ENCODE measurements at places on chromosomes 12 and 14.

DNA sequence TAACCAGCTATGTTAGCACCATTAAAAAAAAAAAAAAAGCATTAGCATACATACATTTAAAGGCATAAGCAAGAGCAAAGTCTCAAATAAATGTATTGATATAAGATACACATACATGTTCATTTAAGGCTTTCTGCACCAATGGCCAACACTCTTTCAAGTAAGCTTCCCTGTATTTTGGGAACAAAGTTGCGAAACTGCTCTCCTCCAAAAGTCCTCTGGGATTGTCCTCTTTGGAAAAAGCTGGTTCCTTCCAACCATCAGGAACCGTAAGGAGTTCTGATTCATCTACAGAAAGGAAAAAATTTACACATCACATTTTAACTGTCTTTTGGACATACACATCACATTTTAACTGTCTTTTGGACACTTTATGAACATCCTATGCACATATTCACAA is 3.2 kb downstream of the KRR1 start:
- no peak for DNase-seq

- no peak for DNase-seq
Observed at GRCh38 chr14:50301914-50302313, 10.1 kb downstream of the L2HGDH start.

- DNase-seq, result no peak
Observed at GRCh38 chr12:39441963-39442830, 723 bp downstream of the KIF21A start.

DNA sequence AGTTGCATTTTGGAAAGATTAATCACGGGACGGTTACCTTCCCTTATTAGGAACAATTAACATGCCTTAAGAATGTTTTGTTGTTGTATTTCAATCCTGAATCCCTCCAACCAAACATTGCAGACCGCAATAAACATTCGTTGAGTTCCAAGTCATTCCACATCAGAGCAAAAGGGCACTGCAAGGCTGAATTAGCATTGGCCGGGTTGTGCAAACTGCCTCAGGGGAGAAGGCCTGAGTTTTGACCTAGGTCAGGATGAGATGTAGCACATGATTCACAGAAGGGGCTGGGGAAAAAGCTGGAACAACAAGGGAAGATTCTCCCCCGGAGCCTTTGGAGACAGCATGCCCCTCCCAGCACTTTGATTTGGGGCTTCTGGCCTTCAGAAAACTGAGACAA is 82.1 kb upstream of the BDKRB2 start:
- no peak for DNase-seq

DNA sequence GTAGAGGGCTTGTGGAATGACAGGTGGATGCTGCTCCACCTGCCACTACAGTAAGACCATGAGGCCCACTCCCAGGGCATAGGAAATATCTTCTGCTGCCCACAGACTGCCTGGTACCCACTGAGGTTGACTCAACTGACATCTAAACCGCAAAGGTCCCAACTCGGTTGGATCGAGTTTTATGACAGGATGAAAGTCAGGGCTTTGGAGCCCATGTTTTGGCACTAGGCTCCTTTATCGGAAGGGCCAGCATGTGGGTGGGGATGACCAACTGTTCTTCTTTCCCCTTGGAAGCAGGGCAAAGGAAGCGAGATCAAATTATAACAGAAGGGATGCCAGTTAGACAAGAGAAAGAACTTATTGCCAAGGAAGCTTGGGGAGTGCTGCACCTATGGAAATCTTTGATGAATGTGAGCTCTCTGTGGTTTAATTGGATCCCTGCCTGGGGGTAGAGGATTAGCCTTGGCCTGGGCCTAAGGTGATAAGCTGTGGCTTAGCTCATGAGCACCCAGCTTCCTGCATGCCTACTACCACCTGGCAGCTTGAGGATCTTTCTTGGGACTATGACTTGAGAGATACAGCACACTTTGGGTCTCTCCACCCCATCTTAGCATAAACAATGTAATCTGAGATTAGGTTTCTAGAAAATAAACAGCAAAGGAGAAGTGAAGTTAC is 121.8 kb downstream of the KCNA5 start:
- no peak for DNase-seq

- no peak for DNase-seq
Observed at GRCh38 chr14:52650774-52651173, 44.6 kb downstream of the ERO1A start.

DNA sequence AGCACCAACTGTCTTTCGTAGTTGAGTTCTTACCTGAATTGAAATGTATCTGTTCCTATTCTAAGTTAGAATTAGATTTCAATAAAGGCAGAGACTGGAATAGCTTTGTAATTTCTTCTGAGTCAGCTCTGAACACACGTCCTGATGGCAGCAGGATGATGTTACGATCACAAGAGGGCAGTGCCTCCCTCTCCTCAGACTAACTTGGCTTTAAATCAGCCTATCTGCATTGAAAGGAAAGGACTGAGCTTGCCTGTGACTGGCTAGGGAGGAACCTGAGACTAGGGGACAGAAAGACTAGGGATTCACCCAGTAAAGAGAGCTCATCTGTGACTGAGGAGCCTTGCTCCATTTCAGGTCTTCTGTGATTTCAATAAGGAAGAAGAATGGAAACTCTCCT is 323.7 kb upstream of the OR4E1 start:
- DNase-seq, result no peak

- DNase-seq, result no peak
Observed at GRCh38 chr12:100448656-100449055, 25.0 kb upstream of the NR1H4 start.

DNA sequence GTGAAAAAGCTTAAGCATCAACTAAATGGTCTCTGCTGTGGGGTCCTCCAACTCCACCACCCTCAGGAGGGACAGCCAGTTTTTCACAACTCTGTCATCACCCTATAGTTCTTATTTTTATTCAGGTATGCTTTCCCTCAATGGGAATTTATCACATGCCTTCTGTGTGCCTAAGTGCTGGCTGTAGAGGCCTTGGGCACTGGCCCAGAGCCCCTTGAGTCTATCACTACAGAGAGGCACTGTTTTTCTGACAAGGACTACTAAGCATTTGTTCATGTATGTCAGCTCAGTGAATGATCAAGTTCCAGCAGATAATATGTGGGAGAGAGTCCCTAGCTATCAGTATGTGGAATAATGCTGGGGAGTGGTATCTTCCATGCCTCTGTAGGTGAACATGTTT is 463.9 kb downstream of the NPAS3 start:
- DNase-seq, result no peak

DNA sequence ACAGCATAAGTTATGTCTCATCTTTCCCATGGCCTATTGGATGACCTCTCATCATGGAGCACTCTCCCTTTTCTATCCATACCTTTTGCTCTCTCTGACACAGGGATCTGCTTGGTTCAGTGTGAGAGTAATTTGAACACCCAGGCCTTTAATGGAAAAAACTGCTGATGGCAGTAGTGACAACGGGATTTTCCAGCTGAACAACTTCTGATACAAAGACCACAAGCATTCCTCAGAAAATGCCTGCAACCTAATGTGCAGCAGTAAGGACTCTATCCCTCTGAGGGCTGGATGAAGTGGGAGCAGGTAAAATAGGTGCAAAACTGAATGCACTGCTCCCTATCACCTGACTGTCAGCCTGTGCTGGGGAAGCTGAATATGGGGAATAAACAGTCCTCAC is 51.0 kb downstream of the KANSL2 start:
- no peak for DNase-seq

DNA sequence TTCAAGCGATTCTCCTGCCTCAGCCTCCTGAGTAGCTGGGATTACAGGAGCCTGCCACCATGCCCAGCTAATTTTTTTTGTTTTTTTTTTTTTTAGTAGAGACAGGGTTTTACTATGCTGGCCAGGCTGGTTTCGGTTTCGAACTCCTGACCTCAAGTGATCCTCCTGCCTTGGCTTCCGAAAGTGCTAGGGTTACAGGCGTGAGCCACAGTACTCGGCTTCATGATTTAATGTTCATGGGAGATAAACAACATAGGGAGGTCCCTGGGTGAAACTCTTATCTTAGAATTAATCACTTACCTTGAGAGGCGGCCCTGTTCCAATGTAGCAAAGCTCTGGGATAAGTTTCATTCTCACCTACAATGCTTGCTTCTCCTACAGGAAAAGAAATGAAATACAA is 48.3 kb downstream of the SEL1L start:
- no peak for DNase-seq

DNA sequence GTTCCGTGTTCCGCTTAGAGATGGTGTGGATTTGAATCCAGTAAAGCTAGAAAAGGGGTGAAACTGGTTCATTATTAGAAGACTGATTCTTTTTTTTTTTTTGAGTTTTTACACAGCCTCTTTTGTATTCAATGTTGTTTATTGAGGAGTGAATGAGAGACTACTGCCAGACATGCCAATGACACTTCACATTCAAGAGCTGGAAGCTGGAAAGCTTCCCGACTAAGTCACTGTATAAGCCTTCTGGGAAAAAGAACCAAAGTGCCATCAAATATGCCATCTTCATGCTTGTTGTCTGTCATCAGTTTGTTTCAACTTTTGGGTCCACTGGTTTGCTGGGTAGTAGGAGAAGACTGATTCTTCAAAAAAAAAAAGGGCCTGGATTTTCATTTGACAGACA is 164.8 kb downstream of the ATP23 start:
- DNase-seq, result no peak

GRCh38 chr12:29067430-29067829 is 81.6 kb upstream of the FAR2 start:
- no peak for DNase-seq

DNA sequence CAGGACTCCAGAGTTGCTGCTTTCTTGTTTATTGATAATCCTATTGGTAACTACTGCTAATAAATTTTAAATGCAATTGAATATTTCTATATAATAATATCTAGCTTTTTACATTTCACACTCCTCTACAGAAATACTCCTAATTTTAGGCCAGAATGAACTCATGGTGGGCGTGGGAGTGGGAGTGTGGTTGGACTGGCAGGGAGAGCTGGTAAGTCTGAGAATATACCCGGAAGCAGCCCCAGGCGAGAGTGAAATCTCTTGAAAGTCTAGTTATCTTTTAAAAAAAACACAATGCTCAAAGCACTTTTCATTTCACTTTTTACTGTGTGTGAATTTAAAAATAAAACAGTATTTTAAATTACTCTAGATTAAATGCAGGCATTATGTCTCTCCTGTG is 4.7 kb downstream of the TMEM263 start:
- DNase-seq, result no peak

DNA sequence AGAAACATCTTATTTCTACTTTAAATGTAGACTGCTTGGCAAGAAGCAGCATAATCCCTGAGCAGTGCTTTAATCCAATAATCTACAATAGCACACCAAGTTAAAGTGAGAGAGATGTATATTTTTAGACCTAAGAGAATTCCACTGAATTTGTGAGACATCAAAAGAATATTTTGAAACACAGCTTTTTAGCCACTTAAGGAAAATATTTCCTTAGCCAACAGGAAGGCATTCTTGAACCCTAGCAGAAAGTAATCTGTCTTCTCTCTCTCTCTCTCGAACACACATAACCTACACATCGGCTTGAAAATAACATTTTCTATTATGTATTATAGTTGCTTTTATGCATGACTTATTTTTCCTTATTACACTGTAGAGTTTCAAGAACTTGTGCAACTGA is 34.0 kb downstream of the KITLG start:
- DNase-seq, result no peak

- no peak for DNase-seq
Observed at GRCh38 chr14:22412926-22413411, 176.1 kb downstream of the DAD1 start.

- no peak for DNase-seq
Observed at GRCh38 chr14:65731933-65732506, 319.5 kb downstream of the FUT8 start.

GRCh38 chr12:41190338-41190737 is 2.2 kb downstream of the PDZRN4 start:
- DNase-seq, result no peak

DNA sequence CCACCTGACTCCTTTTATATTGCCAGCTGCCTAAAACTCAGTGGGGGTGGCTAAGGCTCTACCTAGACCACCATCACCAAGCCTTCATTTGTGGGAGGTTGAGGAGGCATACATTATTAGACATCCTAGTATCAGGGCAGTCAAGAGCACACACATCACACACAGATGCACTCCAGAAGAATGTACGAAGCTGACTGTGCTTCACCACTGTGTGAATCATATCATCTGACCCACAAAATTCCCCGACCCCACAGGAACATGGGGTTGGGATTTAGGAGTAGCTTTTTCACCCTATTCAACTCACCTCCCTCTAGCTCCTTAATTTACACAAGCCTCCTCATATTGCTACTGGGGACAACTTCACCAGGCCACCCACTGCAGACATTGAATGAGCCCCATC is 64.8 kb upstream of the BDKRB2 start:
- DNase-seq, result no peak

DNA sequence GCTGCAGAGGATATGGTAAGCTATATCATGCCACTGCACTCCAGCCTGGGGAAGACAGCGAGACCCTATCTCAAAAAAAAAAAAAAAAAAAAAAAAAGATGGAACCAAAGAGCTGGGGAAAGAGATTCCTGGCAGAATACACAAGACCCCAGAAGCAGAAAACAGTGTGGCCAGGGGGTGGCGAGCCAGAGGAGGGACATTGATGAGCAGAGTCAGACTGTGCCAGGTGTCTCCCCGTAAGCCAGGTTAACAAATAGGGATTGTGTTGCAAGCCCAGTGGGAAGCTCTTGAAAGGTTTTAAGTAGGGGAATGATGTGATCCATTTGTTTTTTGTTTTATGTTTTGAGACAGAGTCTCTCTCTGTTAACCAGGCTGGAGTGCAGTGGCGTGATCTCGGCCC is 56.1 kb downstream of the FIGNL2 start:
- DNase-seq, result no peak

- no peak for DNase-seq
Observed at GRCh38 chr14:104345621-104346462, 207.5 kb downstream of the KIF26A start.

DNA sequence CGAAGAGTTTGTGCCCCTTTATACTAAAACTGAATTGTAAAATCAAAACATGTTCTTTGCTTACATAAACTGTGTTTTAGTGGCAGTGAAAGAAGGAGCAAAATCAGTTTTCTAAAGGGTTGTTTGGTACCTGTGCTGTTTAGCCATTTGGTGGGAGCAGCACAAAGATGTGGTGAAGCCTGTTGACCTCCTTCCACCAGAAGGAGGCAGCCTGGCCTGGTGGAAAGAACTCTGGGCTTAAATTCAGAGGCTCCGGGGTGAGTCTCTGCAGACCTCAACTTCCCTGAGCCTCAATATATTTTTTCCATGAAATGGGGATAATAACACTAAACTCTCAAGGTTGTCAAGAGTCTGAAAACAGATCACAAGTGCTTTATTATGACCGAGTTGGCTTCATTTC is 502.5 kb downstream of the VRK1 start:
- DNase-seq, result no peak

GRCh38 chr14:75854111-75854799 is 127.5 kb downstream of the TGFB3 start:
- no peak for DNase-seq

GRCh38 chr12:102728506-102729242 is 188.4 kb downstream of the PAH start:
- no peak for DNase-seq

DNA sequence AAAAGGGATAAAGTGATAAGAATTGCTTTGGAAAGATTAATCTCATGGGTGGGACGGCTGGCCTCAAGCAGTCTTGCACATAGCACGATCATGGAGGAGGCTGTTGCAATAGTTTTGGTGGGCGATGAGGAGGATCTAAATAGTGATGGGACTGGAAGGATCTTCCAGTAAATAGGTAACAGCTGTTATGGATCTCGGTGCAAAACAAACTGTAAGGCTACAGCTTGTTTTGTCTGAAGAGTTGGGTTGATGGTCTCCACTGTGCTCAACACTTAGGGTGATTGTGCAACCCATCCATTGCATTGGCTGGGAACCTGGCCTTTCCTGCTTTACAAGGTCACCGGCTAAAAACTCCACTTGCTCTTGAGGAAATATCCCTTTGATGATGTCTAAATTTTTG is 21.0 kb downstream of the IGF1 start:
- no peak for DNase-seq

GRCh38 chr14:84708865-84709264 is 821.1 kb upstream of the FLRT2 start:
- no peak for DNase-seq

All from esophagus muscularis mucosa (tissue), 4 donors.